NCI-H2171 (cell line): ENCODE measurements at places on chromosomes 1 and 21.

DNA sequence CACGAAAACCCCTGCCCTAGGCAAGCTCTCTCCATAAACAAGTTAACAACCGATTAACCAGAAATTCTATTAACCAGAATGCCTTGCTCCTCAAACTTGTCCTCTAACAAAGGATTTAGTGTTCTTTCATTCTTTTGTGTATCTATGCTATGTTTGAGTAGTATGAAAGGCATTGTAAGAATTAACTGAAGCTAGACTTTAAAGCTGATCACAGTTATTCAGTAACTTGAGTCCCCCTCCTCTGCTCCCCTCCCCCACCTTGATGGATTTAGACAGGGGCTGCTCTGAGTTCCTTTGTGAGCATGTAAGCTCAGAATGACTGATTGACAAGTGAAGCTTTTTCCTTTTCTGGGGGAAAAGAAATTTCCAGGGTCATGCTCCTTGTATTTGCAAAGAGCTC lies 257.6 kb downstream of the TTLL7 start:
- no peak for DNase-seq

- peak; percentile 79 for DNase-seq
These were observed 194.2 kb upstream of the NFIA start for GRCh38 chr1:60888126-60888525.

DNA sequence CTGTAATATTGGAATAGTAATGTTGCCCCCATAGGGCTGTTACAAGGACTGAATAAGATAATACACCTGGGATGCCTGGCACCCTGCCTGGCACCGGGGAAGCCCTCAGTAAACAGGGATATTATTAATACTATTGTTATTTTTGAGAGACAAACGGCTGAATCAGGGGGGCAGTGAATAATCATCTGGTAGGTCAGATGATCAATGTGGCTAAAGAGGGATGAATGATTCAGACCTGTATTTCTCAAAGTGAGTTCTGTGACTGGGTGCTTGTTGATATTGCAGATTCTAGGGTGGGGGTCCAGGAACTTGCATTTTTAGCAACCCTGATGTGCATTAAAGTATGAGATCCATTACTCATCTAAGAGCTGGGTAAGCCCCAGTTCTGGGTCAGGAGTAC lies 46.2 kb upstream of the BCL10 start:
- no peak for DNase-seq

GRCh38 chr1:165842023-165842670 lies 14.7 kb downstream of the UCK2 start:
- no peak for DNase-seq

GRCh38 chr1:210949039-210949438 lies 184.9 kb downstream of the KCNH1 start:
- DNase-seq = peak; percentile 24

DNA sequence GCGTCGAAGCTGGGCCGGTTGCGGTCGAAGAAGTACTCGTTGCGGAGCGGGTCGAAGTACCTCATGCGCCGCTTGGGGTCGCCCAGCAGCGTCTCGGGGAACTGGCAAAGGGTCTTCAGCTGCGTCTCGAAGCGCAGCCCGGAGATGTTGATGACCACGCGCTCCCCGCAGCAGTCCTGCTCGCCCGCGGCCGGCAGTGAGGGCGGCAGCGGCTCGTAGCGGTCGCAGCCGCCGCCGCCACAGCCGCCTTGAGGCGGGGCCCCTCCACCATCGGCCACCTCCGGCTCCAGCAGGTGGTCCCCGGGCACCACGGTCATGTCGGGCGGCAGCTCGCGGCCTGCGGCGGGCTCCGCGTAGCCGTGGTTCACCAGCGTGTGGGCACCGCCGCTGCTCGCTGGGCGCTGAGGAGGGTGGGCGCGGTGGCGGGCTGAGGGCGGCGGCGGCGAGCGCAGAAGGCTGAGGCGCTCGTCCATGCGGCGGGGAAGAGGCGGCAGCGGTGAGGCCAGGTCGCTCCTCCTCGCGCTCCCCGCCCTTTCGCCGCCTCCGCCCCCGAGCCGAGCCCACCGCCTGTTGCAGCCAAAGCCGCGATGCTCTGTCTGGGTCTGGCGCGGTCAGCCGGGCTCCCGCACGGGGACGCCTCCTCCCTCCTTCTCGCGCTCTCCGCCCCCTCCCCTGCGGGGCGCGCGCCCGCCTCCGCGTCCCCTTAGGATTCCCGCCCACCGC lies at the start of gene KCNA3:
Gene KCNA3, minus strand, starts transcription at position 604 of the 723 bp plus-strand sequence. Its CDS starts 131 bp downstream, at position 473.
- DNase-seq = peak; percentile 32

GRCh38 chr1:216807696-216808095 lies 84.5 kb upstream of the ESRRG start:
- DNase-seq = no peak

DNA sequence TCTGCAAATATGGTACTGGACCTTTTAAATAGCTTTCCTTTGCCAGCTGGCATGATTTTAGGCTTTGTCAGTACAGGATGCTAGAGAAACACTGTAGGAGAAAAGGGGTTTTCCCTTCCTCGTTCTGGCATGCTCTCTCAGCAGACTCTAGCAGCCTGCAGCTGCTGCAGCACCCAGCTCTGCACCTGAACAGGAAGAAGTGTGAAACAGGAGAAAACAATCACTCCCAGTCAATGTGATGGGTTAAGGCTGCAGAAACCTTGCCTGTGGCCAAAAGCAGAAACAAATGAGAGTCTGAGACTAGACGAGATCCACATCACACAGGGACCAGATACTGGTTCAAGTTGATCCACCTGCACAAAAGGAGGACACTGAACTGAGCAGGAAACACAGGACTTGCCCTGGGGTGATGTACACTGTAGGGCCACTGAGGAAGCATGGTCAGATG lies 21.2 kb downstream of the OVGP1 start:
- no peak for DNase-seq

GRCh38 chr1:54359393-54360162 lies 46.6 kb downstream of the SSBP3 start:
- no peak for DNase-seq

DNA sequence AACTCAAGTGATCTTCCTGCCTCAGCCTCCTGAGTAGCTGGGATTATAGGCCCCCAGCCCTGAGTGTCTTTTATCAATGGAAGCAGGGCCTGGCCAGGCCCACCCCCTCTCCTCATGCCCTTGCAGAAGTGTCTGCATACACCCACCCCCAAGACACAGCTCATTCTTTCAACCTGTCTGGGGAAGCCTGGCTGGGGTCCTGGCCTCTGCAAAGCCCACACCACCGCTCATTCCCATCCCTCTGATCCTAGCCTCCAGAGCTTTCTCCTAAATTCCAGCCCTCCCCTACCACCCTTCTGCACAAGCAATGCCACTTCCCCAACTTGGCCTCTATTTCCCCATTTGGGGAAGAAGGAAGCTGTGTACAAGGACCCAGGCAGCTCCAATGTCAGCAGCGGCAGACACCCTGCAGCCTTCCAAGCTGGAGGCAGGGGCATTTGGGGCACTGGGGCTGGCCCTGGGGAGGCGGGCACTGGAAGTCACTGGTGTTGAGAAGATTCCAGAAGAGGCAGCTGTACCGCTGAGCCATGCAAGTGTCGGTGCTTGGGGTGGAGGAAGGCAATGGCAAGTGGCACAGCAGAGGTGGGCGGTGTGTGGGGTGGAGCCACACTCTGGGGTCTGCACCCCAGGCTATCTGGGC lies 33.7 kb upstream of the ARF1 start:
- no peak for DNase-seq

GRCh38 chr1:98870959-98871903 lies 133.4 kb downstream of the PLPPR5 start:
- DNase-seq = no peak

- no peak for DNase-seq
These were observed 7.1 kb downstream of the ZC3H12A start for GRCh38 chr1:37481289-37482003.

- DNase-seq = no peak
These were observed 51.7 kb downstream of the ZNF326 start for GRCh38 chr1:90046635-90047034.

DNA sequence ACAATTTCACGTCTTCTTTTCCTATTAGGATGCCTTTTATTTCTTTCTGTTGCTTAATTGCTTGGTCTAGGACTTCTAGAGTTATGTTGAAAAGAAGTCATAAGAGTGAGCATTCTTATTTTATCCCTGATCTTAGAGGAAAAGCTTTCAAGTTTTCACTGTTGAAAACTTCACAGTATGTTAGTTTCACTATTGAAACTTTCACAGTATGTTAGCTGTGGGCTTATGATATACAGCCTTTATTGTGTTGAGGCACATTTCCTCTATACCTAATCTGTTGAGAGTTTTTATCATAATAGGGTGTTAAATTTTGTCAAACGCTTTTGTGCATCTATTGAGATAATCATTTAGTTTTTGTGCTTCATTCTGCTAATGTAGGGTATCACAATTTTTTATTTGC lies 227.1 kb downstream of the LHX8 start:
- no peak for DNase-seq

GRCh38 chr1:234712891-234713305 lies 102.9 kb upstream of the IRF2BP2 start:
- DNase-seq = no peak

DNA sequence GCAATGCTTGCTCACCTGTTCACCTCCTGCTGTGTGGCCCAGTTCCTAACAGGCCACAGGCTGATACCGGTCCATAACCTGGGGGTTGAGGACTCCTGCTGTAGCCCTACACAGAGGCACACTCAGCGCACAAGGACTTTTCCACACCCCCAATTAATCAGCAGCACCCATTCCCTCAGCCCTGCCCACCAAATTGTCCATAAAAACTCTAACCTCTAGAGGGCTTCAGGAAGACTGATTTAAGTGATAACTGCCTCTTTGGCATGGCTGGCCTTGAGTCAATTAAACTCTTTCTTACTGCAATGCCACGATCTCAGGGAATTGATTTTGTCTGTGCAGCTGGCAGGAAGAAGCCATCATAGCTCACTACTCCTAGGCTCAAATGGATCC lies 71.3 kb upstream of the MUTYH start:
- DNase-seq = no peak

- no peak for DNase-seq
These were observed 64.6 kb downstream of the SLC66A1 start for GRCh38 chr1:19376428-19377372.

GRCh38 chr1:197152662-197153061 lies 6.2 kb upstream of the ASPM start:
- DNase-seq = no peak

DNA sequence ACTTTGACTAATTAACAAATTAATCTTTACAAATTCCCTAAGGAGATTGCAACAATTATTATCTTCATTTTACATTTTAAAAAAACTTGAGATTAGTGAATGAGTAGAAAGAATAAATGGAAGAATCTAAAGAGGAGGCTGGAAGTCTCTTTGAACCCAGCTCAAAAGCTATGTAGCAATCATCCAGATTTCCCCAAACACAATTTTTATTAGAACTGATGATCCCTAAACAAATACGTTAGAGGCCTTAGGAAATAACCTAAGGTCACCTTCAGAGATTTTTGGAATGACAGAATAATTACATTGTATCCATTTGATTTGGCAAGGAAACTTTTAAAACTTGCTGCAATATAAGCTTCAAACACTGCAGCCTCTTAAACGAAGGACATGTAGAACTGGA lies 242.4 kb upstream of the LYPLAL1 start:
- DNase-seq = no peak

DNA sequence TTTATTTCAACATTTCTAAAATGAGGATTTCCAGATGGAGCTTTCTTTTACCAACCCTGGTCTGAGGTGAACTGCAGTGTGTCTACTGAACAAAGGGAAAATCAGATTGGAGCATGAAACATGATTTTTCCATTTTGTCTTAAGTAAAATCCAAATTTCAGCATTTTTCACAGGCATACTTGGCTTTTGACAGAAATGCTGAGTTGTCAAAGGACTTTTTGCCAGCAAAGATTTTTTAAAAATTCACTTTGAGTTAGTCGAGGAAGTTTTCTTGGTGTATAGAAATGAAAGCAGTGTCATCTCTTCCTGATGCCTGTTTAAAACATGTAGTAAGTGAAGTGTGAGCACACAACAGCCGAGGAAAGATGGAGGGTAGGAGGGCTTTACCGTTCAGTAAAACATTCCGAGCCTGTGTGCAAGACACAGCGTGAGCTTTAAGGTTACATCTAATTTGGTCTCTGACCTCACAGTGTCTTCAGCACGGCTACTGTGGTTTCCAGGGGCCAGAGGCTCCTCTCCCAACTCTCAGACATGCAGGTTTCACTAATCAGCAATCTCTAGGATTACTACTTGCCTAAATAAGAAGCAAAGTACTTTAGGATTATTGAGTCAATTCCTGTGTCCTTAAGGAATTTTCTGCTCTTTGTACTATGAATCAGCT lies 45.9 kb downstream of the SAMD13 start:
- no peak for DNase-seq

DNA sequence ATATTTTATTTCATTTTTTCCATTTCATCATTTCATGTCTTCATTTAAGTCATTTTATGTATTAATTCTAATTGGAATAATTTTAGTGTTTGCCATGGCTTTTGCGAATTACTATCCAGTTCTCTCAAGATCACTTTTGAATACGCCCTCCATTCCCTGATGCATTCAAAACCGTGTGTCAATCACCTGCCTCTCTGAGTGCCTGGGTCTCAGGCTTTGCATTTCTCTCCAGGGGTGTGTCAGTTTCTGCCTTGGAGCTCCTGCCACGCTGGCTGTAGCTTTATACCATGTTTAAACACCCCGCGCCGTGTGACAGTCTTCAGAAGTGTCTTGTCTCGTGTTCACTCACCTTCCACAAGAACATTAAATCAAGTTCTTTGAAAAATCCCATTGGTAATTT lies 7.4 kb upstream of the DNMT3L start:
- no peak for DNase-seq

DNA sequence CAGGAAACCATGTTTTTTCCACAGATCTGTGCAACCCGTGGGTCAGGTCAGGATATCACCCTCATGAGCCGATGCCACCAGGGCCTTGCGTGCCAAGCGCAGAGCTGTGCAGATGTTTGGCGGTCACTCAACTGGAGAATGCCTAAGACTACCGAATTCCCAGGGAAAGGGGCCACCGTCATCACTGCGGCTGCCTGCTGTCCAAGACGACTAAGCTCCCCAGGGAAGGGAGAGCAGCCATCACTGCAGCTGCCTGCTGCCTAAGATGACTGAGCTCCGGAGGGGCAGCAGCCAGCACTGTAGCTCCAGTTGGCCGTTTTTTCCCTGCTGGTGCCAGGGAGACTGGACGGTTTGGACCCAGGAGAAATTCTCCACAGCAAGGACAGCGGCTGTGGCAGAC lies 31.1 kb downstream of the AKT3 start:
- DNase-seq = no peak

DNA sequence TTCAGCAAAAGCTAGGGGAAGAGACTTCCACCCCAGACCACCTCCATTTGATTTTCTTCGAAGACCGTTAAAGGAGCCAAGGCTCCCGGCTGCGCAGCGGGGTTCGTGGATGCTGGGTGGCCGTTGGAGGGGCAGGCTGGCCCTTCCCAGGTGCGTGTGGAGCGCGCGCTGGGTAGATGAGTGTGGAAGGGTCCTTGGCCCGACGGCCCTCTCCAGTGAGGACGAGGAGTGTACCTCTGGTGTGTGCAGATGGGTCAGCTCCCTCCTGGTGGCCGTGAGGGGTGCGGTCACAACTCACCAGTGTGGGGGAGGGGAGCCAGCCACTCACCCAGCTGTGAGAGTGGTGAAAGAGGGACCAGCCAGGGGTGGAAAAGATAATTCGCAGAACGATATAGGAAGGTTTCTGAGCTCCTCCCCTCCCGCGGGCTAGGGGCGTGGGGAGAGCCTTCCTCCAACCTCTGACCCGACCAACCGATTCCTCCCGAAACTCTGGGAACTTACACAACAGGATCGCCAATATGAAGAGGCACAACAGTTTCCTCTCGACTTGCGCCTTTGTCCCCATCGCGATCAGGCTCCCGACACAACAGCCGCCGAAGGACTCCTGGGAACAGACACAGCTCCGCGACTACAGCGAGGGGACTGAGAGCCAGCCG lies at the start of gene F11R:
Gene F11R, minus strand, starts transcription at position 644 of the 656 bp plus-strand sequence. Its CDS starts 79 bp downstream, at position 565.
- peak; percentile 55 for DNase-seq
